HuH-7 (cell line): ENCODE measurements at places on chromosomes 5 and 9.

- no peak for DNase-seq
Measured at GRCh38 chr5:29061381-29061780, 2023.0 kb upstream of the CDH9 start.

GRCh38 chr9:22911632-22912031 lies 465.0 kb downstream of the DMRTA1 start:
- DNase-seq = no peak

DNA sequence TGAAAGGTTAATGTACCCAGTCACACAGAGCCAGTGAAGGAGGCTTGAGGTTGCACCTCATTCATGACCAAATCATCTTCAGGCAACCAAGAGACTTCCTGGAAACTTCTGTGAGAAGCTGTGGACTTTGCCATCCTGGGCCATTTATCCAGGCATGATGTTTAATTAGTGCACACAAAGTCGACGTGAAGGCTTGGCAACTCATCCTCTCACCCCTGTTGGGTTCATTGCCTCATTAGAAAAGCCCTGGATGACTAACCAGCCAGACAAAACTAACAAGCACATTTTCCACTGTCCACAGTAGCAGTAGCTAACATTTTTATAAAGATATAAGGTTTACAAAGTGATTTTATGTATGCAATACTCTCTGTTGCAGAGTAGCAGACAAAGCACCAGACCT lies 65.7 kb upstream of the ZNF462 start:
- no peak for DNase-seq

GRCh38 chr9:91532325-91532724 lies 108.7 kb upstream of the NFIL3 start:
- no peak for DNase-seq

- no peak for DNase-seq
Measured at GRCh38 chr5:178487911-178488600, 102.1 kb downstream of the COL23A1 start.

GRCh38 chr5:31095796-31096195 lies 97.7 kb upstream of the CDH6 start:
- no peak for DNase-seq

DNA sequence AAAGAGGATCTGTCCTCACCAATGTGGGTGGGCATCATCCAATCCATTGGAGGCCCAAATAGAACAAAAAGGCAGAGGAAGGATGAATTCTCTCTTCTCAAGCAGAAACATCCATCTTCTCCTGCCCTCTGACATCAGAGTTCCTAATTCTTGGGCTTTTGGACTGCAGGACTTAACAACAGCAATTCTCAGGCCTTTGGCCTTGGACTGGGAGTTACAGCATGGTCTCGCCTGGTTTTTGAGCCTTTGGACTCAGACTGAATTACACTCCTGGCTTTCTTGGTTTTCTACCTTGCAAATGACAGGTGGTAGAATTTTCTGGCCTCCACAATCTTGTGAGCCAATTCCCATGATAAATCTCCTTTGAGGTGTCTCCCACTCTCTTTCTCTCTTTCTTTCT lies 60.5 kb upstream of the CD180 start:
- no peak for DNase-seq

DNA sequence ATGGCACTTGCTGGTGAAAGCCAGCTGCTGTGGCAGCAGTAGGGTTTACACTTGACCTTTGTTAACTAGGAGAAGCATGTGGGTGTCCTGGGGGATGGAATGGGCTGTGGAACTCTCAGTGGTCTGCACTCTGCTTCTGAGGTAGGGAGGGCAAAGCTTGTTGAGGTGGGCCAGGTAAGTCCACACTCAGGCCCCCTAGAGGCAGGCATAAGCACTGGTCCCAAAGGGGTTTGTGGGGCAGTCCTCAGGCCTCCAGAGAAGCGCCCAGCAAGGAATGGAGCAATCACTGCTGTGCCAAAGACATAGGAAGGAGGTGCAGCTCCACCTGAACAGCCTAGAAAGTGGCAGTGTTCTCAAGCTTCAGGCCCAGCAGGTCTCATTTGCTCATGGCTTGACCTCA lies 34.7 kb downstream of the INSL4 start:
- peak; percentile 1 for DNase-seq

DNA sequence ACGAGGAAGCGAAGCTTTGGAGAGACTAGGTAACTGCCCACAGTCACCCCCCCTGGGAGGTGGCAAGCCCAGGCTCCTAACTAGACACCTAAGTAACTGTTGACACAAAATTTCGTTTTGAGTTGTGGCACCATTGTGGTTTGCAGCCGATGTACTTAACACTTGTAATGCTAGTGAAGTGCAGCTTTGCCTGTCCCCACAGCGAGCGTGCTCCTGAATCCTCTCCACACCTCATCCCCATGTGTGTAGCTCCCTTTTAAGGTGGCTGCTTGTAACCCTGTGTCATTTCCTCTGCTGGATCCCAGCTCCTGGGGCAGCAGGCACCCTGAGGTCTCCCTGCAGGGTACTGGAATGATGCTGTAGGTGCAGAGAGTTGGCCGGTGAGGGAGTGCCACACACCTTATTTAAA lies 114.9 kb downstream of the TRIO start:
- no peak for DNase-seq

DNA sequence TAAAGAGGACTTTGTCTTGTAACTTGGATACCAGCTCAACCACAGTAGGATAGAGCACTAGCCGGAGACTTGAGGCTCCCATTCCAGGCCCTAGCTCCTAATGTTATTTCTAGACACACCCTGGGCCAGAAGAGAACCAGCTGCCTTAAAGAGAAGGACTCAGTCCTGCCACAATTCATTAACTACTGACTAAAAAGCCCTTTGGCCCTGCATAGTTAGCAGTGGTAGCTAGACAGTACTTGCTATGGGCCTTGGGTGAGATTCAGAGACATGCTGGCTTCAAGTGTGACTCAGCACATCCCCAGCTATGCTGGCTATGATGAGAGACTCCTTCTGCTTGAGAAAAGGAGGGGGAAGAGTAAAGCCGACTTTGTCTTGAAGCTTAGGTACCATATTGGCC lies 47.3 kb downstream of the TMEM167A start:
- no peak for DNase-seq

GRCh38 chr5:2415678-2416077 lies 335.8 kb downstream of the IRX2 start:
- no peak for DNase-seq

- no peak for DNase-seq
Measured at GRCh38 chr5:76379316-76379715, 23.8 kb upstream of the IQGAP2 start.

DNA sequence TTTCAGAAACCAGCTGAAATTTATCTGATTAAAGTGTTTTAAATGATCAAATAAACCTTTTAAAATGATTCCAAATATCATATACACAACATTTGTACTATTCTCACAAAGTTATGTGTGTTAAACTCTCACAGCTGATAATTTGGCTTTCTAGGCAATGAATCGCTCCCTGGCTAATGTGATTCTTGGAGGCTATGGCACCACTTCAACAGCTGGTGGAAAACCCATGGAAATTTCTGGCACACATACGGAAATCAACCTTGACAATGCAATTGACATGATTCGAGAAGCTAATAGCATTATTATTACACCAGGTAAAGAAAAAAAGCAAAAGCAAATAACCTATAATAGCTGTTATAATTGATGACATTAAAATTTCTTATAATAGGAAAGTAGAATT lies 72.4 kb downstream of the NNT start:
- DNase-seq = no peak

- DNase-seq = no peak
Measured at GRCh38 chr5:9516591-9516990, 29.3 kb downstream of the SEMA5A start.

DNA sequence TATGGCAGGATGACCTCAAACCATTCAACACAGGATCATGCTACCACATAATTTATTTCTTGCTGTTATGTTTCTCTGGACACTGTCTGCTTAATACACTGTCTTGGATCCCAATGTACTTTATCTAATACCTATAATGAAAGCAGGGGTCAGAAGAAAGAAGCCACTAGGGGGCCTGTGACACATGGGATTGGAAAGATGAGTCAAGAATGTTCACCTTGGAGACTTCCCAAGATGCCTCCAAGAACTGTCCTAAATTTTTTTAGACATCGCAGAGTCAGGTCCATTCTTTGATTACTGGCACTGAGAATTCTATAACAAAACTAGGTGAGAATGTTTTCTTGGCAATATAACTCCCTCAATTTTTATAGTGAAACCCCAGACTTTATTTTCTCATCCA lies 305.8 kb upstream of the SMARCA2 start:
- no peak for DNase-seq

DNA sequence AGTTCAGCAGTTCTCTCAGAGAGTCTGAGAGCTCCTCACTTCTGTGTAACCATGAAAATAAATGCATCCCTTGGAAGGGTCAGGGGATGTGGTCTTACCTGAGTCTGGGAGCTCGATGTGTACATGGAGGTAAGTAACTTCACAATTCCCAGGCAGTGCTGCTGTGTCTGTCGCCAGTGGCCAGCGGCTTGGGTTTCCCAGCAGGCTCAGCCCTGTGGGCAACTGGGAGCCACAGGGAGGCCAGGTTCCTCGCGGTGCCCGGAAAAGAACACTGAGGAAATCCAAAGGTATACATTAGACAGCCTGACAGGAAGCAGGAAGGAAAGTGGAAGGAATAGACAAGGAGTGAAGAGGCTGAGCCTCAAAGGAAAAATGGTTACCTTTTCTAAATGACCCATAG lies 62.2 kb downstream of the OSTF1 start:
- no peak for DNase-seq

- DNase-seq = no peak
Measured at GRCh38 chr9:74800226-74800625, 87.5 kb downstream of the TRPM6 start.

GRCh38 chr5:143594902-143595818 lies 191.7 kb upstream of the NR3C1 start:
- DNase-seq = no peak

- no peak for DNase-seq
Measured at GRCh38 chr9:33416996-33417395, 14.6 kb upstream of the AQP7 start.

DNA sequence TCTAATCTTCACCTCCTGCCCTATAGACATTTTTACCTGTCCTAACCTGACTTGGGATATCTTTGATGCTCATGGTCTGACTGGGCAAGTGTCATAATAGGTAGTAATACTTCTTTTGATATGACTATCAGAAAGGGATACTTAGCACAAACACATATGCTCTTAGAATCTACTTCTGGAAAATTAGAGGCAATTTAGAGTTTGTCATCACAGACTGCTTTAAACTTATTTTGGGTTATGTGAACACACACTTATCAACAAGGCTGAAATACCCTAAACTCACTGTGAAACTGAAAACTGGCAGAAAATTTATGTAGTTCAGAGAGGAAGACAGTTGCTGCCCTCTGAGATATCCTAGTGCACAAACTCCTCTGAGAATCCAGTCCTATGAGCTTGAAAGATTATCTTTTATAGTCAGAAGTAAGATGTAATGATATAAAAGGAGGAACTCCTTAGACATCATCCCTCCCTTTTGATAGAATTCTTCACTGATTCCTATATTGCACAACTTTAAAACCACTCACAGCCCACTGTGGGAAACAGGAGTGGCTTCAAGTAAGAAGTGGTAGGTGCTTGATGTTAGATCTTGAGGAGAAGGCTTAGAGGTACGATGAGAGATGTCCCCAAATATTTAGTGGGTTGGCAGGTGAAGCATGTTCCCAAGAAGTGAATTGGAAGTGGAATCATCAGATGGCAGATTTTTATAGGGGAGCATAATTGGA lies 273.3 kb downstream of the MAN2A1 start:
- no peak for DNase-seq

DNA sequence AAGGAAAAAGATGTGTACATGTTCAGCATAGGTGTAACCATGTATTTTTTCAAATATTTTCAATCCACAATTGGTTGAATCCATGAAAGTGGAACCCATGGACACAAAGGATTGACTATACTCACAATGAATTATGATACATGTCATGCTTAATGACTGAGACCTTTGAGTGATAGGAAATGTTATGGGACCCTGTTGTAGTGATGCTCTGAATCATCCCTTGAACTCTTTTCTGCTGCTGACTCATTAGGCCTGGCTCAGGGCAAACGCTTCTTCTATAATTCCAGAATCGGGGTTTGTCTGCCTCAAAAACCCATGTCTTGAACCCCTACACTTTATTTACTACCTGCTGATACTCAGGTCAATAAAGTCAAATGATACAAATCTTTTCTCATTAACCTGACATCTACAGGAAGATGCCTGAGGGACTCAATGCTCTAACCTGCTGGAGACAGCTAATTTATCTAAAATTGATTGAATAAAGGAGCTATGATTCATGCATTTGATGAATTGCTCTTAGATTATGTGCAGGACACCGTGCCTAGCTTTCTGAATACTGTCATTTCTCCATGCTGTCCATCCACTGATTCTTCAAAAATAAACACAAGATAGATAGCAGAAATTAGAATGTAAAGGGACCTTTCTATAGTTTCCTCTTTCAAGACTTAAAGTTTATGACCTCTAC lies 260.1 kb downstream of the PRELID2 start:
- no peak for DNase-seq

DNA sequence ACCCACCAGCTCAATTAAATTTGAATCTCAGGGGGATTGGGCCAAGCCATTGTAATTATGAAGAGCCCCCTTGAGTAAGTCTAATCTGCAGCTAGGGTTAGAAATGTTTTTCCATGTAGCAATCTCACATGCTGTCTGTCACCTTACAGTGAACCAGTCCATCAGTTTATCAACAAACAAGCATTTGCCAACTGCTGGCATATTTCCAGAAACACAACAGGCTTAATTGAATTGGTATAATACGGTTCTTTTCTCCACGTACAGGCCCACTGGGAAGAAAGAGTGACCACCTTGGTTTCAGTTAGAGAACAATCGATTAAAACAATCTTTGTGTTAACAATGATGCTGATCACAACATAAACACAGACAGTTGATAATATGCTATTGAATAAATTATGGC lies 67.4 kb downstream of the NSUN2 start:
- DNase-seq = no peak

DNA sequence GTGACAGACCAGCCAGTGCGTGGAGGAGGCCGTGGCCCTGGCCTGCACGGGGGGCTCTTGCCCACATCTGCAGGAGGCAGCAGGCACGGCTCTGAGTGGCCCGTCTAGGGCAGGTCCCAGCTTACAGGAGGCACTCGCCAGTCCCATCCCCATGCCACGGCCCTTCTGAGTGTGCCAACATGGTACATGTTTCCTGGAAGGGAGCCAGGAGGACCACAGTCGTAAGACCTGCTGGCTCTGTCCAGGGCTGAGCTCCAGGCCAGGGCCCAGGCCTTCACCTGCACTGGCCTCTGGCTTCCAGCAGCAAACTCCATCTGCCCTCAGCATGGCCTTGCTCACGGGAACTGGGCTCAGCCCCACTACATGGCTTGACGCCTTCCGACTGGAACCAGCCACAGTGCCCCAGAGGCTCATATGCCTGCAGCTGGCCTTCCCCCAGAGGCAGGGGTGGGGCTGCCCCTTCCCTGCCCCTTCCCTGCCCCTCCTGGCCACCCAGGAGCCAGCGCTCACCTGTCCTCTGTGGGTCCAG lies 3.8 kb downstream of the NKD2 start:
- DNase-seq = no peak

- peak; percentile 53 for DNase-seq
Measured at GRCh38 chr5:150609843-150610584, 30.4 kb upstream of the SYNPO start.

GRCh38 chr5:180786531-180787398 lies 15.8 kb downstream of the MGAT1 start:
- DNase-seq = no peak

- DNase-seq = no peak
Measured at GRCh38 chr5:161027763-161028162, 175.8 kb upstream of the ATP10B start.

GRCh38 chr9:34555936-34556525 lies 33.2 kb upstream of the ENHO start:
- no peak for DNase-seq
